ENCODE measurements at places on chromosomes 13 and 19. TPM values are rescaled to one million over a fixed set of nuclear protein-coding genes. Genes with fewer than 3 reads are reported as not detected.

The NHLRC3 gene
- 16.8 TPM for polyA plus RNA-seq

The SIGLEC12 gene
- not detected for polyA plus RNA-seq

DNA sequence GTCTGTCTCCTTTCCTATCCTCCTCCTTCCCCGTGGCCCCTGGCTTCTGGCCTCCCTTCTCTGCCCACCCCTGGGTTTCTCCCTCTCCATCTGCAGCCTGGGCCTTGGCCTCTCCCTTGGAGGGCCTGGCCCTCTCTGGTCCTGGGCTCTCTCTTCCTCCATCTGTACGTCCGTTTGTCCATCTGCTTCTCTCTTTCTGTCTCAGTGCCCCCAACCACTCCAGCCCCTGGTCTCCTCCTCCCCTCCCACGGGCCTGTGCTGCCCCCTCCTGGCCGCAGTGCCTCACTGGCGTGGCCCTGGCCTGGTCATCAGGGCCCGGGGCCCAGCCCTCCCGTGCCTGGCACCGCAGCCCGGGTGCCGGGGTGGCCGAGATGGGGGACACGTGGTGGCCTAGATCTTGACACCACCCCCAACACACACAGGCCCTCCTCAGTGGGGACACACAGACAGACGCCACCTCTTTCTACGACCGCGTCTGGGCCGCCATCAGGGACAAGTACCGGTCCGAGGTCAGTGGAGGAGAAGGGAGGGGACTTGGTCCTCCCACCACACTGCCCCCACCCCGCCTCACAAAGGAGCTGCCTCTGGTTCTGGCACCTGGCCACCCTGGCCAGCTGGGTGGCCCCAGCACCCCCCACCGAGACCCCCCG, 11.3 kb downstream of the PRKCSH start:
- no peaks in the 10 kb centered on the region for H3K27me3 ChIP-seq
- H3K4me3 ChIP-seq = no peak overlapping the region
- H3K36me3 ChIP-seq = peaks cover 54% of the 10 kb centered on the region
- no peaks in the 10 kb centered on the region for H3K4me1 ChIP-seq

- no peak overlapping the region for H3K27ac ChIP-seq
- no peak overlapping the region for H3K4me3 ChIP-seq
- peaks cover 21% of the 10 kb centered on the region for H3K4me1 ChIP-seq
- DNase-seq = no peak
- H3K27me3 ChIP-seq = no peaks in the 10 kb centered on the region
These were observed 13.6 kb downstream of the ARHGAP45 start for GRCh38 chr19:1080360-1081161.

GRCh38 chr13:57073983-57074382, 66.7 kb upstream of the PRR20A start:
- H3K4me3 ChIP-seq = no peak overlapping the region
- no peaks in the 10 kb centered on the region for H3K4me1 ChIP-seq
- DNase-seq = no peak
- H3K36me3 ChIP-seq = no peaks in the 10 kb centered on the region
- H3K27ac ChIP-seq = no peak overlapping the region

DNA sequence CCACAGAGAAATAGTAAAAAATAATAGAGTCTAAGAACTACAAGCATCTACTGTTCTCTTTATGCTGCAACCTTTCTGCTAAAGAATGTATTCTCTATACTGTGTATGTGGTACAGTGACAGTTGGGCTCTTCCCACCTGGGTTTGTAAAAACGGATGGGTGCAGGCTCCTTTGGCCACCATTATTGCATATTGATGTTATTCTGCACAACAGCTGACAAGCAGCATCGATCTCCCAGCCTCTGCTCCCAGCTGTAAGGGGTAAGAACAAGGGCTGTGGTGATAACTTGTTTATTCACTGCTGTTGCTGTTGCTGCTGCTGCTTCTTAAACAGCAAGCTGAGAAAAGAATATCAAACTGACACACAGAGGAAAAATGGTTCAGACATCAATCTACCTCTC, 56.1 kb downstream of the KCNRG start:
- no peak for DNase-seq
- H3K4me3 ChIP-seq = no peak overlapping the region
- no peaks in the 10 kb centered on the region for H3K36me3 ChIP-seq
- H3K27ac ChIP-seq = no peak overlapping the region
- no peaks in the 10 kb centered on the region for H3K27me3 ChIP-seq
- H3K4me1 ChIP-seq = peaks cover 27% of the 10 kb centered on the region

The CYP2A6 gene
- not detected for polyA plus RNA-seq

The SYT3 gene
- polyA plus RNA-seq = not detected

GRCh38 chr13:106455190-106455589, 80.3 kb downstream of the EFNB2 start:
- H3K27me3 ChIP-seq = no peaks in the 10 kb centered on the region
- H3K4me3 ChIP-seq = no peak overlapping the region
- H3K36me3 ChIP-seq = no peaks in the 10 kb centered on the region
- no peak for DNase-seq
- no peak overlapping the region for H3K27ac ChIP-seq
- no peaks in the 10 kb centered on the region for H3K4me1 ChIP-seq

The MRI1 gene
- polyA plus RNA-seq = 27.7 TPM

- H3K4me3 ChIP-seq = no peak overlapping the region
- no peaks in the 10 kb centered on the region for H3K36me3 ChIP-seq
- no peak for DNase-seq
- H3K27me3 ChIP-seq = no peaks in the 10 kb centered on the region
- H3K4me1 ChIP-seq = no peaks in the 10 kb centered on the region
- no peak overlapping the region for H3K27ac ChIP-seq
These were observed 22.7 kb downstream of the CCNA1 start for GRCh38 chr13:36454987-36455386.

GRCh38 chr19:4059453-4059871, 7.2 kb downstream of the ZBTB7A start:
- H3K27me3 ChIP-seq = no peaks in the 10 kb centered on the region
- H3K4me1 ChIP-seq = peaks cover 68% of the 10 kb centered on the region
- H3K27ac ChIP-seq = peak overlapping the region; percentile 94
- no peak for DNase-seq

DNA sequence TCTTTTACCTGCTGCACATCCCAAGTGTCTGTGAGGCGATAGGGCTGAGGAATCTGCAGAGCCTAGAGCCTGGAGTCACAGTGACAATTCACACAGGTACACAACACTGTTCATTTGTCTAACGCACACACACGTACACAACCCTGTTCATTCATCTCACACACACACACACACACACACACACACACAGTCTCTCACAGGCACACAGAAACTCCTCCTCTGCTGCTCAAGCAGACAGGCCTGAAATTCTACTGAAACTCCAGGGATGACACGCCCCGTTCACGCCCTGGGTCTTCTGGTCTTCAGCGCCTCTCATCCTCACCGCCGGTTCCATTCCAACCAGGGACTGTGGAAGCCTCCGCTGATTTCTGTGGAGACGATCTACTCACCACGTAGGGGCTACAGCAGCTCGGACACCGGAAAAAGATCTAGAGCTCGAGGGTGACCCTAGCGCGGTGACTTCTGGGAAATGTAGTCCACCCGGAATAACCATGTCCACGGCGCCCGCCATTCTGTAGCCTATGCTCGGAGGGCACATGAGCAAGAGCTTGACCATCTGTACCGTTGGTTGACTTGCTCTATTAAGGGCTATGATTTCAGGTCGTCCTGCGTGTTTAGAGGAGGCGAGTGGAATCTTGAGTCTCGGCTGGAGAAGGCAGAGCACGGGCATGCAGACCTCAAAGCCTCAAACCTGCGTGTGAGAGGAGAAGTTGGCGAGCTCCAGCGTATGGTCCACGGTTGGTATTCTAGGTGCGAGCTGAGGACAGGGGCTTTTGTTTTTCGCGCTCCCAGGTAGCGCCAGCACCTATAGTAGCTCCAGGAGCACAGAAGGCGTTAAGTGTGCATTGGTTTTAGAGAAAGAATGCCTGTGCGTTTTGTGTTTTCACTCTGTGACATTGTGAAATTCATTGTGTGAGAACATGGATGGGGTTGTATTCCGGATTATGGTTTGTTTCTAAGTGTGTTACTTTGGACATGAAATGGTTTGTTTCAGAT, 33.4 kb downstream of the ZNF45 start:
- peak; percentile 80 for DNase-seq
- H3K27me3 ChIP-seq = no peaks in the 10 kb centered on the region
- H3K27ac ChIP-seq = peak overlapping the region; percentile 6
- peaks cover 7% of the 10 kb centered on the region for H3K4me1 ChIP-seq
- no peaks in the 10 kb centered on the region for H3K36me3 ChIP-seq
- H3K4me3 ChIP-seq = peak overlapping the region; percentile 70

DNA sequence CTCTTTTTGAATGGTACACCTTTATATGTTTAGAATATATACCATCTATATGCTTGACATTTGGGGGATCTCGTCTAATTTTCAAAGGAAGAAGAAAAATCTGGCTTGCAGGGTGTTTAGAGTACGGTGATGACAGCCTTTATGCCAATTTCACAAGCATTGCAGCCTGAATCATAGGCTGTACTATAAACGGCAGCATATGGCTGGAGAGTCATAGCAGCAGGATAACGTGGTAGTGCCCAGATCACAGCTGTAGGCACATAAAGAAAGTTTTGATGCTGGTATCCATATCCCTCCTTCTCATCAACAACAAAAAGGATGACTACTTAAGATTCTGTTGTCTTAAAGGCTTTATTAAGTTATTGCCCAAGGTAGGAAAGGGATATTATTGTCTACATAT, 253.0 kb downstream of the PCDH9 start:
- no peak overlapping the region for H3K27ac ChIP-seq
- DNase-seq = no peak
- H3K4me1 ChIP-seq = no peaks in the 10 kb centered on the region
- no peaks in the 10 kb centered on the region for H3K27me3 ChIP-seq
- H3K36me3 ChIP-seq = no peaks in the 10 kb centered on the region
- H3K4me3 ChIP-seq = no peak overlapping the region

DNA sequence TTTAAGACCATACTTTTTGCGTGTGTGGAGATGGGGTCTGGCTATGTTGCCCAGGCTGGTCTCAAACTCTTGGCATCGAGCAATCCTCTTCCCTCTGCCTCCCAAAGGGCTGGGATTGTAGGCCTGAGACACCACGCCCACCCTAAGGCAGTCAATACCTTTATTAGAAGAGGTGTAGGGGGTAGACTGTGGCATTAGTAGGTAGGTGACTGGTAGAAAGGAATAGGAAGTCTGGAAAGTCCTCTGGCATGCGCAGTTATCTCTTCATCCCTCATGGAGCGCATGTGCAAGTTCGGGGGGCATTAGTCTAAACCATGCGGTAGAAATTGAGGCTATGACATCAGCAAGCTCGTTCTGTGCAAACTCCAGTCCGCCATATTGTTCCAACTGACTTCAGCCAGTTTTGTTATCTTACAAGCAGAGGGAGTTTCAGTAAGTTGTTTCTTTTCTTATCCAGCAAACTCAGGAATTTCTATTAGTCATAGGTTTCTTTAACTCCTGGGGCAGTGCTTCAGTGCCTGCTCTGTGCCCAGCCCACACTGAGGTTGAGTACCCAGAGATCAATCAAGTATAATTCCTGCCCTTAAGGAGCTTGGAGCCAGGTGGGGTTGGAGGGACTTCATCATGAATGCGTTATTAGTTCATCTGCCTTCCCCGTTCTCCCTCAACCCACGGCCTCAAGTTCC, 7.3 kb upstream of the RANBP3 start:
- H3K27ac ChIP-seq = no peak overlapping the region
- peaks cover 89% of the 10 kb centered on the region for H3K4me1 ChIP-seq
- H3K36me3 ChIP-seq = no peaks in the 10 kb centered on the region
- no peaks in the 10 kb centered on the region for H3K27me3 ChIP-seq
- H3K4me3 ChIP-seq = no peak overlapping the region
- DNase-seq = no peak

- H3K27ac ChIP-seq = no peak overlapping the region
- no peaks in the 10 kb centered on the region for H3K36me3 ChIP-seq
These were observed 4.4 kb downstream of the EFNB2 start for GRCh38 chr13:106530980-106531481.

DNA sequence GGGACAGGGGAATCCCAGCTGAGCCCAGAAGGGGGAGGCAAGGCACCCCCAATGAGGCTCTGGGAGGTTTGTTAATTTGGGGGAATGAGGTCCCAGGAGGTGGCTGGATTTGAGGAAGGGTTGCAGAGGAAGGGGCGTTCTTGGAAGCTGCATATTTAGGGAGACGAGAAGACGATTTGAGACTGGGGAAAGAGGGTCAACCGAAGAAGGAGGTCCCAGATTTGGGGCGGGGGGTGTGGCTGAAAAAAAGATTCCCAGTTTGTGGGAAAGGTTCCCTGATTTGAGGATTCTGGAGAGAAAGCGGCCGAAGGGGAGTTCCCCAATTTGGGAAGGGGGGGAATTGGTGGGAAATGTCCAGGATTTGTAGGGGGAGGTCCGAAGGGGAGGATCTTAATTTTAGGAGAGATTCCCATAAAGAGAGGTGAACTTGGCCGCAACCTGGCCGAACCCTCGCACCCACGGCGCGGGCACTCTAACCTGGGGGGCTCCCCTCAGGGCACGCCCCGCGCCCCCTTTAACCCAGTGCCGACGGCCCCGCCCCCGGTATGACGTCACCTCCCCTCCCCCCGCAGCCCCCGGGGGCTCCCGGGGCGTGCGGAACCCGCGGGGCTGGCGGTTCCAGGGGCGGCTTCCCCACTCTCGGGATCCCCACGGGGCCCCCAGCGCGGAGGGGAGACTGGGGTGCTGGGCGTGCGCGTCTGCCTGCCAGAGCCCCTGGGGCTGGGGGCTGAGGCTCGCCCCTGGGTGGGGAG, 1.2 kb downstream of the PTPRS start:
- peaks cover 42% of the 10 kb centered on the region for H3K4me1 ChIP-seq
- no peaks in the 10 kb centered on the region for H3K27me3 ChIP-seq
- no peaks in the 10 kb centered on the region for H3K36me3 ChIP-seq
- DNase-seq = no peak
- H3K27ac ChIP-seq = no peak overlapping the region

The ZNF497 gene
- 1.5 TPM for polyA plus RNA-seq

DNA sequence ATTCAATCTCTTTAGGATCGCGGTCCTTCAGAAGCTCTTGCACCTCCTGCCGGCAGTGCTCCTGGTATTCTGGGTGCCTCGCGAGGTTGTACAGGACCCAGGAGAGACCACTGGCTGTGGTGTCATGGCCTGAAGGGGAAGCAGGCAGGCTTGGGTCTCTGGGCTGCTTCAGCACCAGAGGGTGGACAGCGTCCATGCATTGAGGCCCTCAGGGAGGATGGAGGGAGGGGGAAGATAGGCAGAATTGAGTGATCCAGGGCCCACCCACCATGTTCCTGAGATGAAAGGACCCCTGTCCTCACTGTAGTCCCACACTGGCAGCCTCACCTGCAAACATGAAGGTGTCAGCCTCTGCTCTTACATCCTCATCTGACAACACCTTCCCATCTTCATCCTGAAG, 17.9 kb upstream of the OR10H5 start:
- H3K27me3 ChIP-seq = no peaks in the 10 kb centered on the region
- DNase-seq = no peak
- H3K4me1 ChIP-seq = no peaks in the 10 kb centered on the region
- no peaks in the 10 kb centered on the region for H3K36me3 ChIP-seq
- no peak overlapping the region for H3K4me3 ChIP-seq

The ADM5 gene
- 4.1 TPM for polyA plus RNA-seq

The ZNF471 gene
- not detected for polyA plus RNA-seq

- H3K4me3 ChIP-seq = no peak overlapping the region
- H3K27ac ChIP-seq = no peak overlapping the region
- no peaks in the 10 kb centered on the region for H3K36me3 ChIP-seq
- peaks cover 92% of the 10 kb centered on the region for H3K27me3 ChIP-seq
These were observed 40.4 kb upstream of the GRTP1 start for GRCh38 chr13:113404366-113404722.

- no peaks in the 10 kb centered on the region for H3K27me3 ChIP-seq
- H3K4me3 ChIP-seq = no peak overlapping the region
- H3K4me1 ChIP-seq = peaks cover 9% of the 10 kb centered on the region
These were observed 183.4 kb downstream of the RFC3 start for GRCh38 chr13:34001389-34001788.

Measured in HepG2 (cell line).